ENCODE measurements at places on chromosomes 13 and 19.

GRCh38 chr13:98938801-98939200, 39.1 kb downstream of the DOCK9 start:
- DNase-seq = no peak

DNA sequence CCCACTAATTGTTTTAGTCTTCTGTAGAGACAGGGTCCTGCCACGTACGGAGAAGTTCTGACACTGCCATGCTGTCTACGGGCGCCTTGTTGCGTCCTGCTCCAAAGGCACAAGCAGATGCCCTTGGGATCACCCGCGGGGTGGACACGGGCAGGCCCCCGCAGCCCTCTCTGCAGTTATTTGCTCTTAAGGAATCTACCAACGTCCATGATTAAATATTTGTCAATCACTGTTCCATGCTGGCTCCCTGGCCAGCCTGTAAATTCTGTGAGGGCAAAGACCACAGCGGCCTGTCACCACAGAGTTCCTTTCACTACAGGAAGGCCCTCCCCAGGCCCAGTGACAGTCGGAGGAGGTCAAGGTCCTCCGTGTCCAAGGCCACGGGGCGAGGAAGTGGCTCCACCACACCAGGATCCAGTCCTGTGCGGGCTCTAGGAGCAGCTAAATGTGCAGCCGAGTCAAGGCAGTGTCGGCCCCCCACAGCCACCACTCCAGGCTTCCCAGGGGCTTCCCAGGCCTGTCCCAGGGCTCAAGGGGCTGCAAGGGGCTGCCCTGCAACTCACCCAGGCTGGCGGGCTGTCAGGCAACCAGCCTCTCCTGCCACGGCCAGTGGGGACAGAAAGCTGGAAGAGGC, 2.1 kb downstream of the RNF126 start:
- no peak for DNase-seq

DNA sequence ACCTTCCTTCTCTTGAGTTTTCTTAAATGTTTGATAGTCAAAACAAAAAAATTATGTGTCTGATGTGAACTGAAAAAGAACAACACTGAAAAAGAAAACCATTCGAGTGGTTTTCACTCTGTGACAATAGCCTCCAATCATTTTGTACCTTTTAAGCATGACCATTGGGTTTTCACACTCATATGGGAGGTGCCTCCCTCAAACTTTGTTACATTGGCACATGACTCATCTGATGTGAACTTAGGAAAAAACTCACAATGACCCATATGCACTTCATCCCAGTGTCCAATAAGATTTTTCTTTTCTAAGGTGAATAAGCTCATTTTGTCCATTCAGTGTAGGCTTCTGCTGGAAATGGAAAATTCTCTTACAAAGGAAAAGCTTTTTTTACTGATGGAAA, 66.6 kb upstream of the XPO4 start:
- peak; percentile 14 for DNase-seq

DNA sequence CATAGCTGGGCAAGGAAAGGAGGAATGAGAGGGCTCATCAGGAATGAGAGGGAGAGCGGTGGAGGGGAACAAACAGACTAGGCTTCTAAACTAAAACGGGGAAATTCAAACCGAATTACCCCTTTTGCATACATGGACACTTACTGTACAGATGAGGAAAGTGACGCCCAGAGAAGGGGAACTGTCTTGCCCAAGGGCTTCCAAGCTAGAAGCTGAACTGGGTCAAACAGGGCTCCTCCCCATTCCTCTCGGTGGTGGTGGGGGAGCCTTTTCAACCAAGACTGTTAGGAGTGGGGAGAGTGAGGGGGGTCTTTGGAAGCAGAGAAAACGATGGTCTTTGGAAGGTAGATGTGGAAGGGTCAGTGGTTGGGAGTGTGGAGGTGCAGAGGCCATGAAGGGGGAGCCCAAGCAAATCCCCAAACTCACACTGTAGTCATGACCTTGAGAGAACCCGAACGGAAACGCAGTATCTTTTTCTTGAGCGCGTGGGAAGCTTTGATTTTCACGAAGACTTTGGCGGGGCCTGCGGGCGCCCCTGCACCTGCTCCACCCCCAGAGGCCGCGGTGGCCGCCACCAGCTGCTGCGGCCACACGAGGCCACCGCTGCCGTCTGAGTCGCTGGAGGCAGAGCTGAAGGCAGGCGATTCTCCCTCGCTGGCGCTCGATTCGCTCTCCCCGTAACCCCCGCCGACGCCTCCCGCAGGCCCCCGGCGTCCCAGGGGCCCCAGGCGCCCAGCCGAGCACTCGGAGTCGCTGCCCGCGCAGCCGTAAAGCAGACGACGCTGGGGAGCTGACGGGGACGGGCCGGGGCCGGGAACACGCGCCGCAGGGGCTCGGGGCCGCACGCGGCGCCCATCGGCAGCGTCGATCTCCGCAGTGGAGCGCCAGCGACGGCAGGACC, 12.3 kb upstream of the GNG8 start:
- DNase-seq = no peak

DNA sequence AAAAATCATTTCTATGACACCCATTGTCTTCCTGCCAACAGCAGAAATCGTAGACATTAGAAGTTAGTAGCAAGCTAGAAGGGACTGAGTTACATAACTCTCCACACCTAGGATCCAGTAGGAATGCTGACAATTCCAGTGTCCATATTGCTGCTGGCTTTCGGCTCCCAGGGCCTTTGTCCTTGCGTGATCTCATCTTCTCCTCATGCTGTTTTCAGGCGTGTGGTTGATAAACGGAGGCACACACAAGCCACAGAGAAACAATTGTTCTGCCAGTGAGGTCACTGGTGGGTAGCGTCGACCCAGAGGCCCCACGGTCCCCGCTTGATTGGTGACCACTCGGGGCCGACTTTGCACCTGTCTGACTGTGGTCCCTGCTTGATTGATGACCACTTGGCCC, 31.6 kb upstream of the F7 start:
- DNase-seq = no peak

DNA sequence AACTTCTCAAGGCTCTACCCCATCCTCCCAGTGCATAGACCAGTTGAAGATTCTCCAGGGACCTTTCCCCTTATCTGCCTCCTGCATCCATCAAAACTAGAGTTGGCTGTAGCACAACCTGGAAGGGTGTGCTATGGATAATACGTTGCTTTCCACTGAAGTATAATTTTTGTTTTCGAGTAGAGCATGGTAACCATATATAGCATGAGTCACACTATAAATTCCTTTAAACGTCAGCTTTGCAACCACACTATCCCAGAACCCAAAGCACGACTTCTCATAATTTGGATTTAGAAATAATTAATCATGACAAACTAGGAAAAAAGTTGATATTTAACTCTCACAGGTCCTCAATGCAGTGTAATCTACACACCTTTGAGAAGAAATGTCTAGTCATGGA, 138.3 kb upstream of the NBEA start:
- no peak for DNase-seq

GRCh38 chr13:78100486-78100885, 181.9 kb upstream of the EDNRB start:
- no peak for DNase-seq

- no peak for DNase-seq
Measured at GRCh38 chr13:80695841-80696240, 354.9 kb upstream of the SPRY2 start.

GRCh38 chr13:102772042-102772425, 1.6 kb downstream of the TEX30 start:
- DNase-seq = no peak

DNA sequence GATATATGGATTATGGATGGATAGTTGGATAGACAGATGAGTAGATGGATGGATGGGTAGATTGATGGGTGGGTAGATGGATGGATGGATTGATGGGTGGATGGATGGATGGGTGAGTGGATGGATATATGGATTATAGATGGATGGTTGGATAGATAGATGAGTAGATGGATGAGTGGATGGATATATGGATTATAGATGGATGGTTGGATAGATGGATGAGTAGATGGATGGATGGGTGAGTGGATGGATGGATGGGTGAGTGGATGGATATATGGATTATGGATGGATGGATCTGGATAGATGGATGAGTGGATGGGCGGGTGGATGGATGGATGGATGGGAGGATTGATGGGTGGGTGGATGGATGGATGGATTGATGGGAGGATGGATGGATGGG, 36.4 kb upstream of the TNFAIP8L1 start:
- DNase-seq = no peak

- no peak for DNase-seq
Measured at GRCh38 chr13:19597523-19597922, 35.9 kb upstream of the MPHOSPH8 start.

GRCh38 chr13:48562296-48563066, 29.6 kb upstream of the RCBTB2 start:
- DNase-seq = peak; percentile 87

- no peak for DNase-seq
Measured at GRCh38 chr13:51687947-51688714, 103.9 kb downstream of the WDFY2 start.

- no peak for DNase-seq
Measured at GRCh38 chr19:49764341-49764740, 1.2 kb upstream of the TSKS start.

DNA sequence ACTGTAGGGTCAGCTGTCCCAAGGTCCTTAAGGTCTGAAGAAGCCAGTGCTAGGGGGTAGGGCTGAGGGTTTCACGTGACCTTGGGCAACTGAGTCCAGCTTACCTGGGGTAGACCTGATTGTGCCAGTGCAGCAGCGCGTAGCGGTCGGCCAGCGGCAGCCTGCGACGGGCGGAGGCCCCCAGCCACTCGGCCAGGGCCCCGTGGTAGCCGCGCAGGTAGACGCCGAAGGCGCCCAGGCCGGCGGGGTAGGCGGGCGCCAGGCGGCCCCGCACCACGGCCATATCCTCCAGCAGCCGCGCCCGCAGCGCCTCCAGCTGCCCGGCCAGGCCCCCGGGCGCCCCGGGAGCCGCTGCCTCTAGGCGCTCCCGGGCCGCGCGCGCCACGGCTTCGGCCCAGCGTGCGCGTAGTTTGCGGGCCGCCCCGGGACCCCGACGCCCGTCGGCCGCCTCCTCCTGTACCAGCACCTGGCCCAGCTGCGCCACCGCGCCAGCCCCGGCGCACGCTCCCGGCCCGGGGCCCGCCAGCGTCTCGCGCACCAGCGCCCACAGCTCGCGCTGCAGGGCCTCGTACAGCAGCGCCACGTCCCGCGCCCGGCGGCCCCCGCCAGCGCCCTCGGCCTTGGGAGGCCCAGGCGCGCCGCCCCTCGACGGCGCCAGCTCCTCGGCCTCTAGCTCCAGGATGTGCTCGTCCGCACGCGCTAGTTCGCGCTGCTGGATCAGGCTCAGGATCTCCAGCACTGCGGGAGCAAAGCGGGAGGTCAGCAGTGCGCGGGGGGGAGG, 10.9 kb downstream of the EXOC3L2 start:
- DNase-seq = no peak

DNA sequence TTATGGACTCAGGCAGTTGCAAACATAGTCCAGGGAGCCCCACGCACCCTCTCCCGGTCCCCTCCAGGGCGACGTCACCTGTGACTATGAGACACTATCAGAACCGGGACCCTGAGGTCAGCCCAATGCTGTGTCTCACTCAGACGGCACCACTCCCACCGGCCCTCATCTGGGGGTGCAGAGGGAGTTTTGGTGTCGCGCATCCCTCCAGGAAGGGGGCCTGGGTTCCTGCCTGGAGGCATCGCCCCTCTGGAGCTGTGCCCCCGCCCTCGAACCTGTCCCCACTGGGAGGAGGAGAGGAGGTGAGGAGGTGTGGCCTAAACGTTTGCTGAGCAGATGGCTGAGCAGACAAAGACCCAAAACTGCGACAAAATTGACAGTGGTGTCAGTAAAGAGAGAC, 51.2 kb downstream of the GADD45B start:
- no peak for DNase-seq

- DNase-seq = no peak
Measured at GRCh38 chr19:29411113-29411581, 114.6 kb upstream of the VSTM2B start.

DNA sequence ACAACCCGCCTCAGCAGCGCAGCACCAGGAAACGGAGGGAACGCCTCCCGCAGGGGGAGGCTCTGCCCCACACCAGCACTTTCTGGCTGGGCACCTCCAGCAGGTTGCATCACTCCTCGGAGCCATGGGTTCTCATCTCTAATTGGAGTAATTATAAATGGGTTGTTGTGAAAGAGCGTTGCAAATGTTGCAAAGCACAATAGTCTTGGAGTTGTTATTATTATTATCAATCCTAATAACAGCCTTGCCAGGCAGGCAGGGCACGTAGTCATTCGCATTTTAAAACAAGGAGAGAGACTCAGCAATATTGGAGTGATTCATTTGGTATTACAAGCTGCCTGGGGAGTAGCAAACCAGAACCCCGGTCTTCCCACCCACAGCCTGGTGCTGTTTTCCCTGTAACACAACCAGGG, 108.6 kb upstream of the GJB6 start:
- no peak for DNase-seq

- peak; percentile 84 for DNase-seq
Measured at GRCh38 chr19:49331616-49332055, 3.6 kb upstream of the CD37 start.

- no peak for DNase-seq
Measured at GRCh38 chr19:4199699-4200293, 17.3 kb downstream of the ANKRD24 start.

DNA sequence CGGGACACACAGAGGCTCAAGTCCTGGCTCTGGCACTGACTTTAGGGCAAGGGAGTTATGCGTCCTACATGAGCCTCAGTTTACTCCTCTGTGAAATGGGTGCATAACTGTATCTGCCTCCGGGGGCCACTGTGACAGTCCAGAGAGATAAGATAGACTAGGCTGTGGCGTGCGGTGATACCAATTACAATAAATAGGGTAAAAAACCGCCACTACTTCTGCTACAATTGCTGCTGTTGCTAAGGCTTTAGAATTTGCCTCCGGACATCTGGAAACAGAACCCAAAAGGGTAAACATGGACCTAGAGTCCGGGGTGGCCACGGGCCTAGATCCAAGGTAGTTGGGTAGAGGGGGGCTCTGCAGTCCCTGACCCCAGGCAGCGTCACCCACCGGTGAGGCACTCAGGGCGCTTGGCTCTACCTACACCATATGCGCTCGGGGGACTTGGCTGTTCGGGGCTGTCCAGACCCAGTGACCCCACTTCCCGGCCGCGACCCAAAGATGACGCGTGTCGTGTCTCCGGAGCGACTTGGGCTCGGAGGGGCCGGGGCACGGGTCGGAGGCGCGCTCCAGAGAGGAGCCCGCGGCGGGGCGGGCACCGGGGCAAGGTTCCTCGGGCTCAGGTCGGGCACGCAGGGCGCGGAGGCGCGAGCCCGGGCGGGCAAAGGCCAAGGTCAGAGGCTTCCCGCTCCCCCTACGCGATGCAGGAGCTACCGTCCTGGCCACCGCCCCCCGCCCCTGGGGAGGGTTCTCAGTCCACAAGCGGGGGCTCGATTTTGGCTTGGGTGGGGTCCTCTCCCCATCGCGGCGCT, 1.1 kb downstream of the INSR start:
- DNase-seq = peak; percentile 55

- DNase-seq = peak; percentile 60
Measured at GRCh38 chr19:1651568-1652291, 685 bp downstream of the TCF3 start.

GRCh38 chr19:41591951-41592562, 16.1 kb downstream of the CEACAM21 start:
- no peak for DNase-seq

DNA sequence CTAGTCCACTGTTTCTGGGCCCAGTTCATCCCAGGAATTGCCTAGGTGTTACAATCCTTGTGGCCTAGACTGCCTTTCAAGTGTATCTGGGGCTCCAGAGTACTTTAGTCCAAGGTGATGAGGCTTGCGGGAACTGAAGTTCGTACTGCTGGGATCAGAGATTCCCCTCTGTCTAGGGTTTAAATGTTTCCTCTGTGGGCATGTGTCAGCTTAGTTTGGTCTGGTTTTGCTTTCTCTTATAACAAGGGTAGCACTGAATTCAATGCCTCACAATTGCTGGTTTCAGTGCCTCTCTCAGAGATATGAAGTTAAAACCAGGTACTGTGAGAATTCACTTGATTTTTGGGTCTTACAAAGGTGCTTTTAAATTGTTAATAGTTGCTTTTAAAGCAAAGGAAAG, 30.8 kb downstream of the RGCC start:
- no peak for DNase-seq
